ENCODE measurements at places on chromosomes 7 and 10. TPM values are rescaled to one million over a fixed set of nuclear protein-coding genes. Genes with fewer than 3 reads are reported as not detected.

GRCh38 chr7:126569402-126569801 is 683.3 kb downstream of the GRM8 start:
- no peak for DNase-seq

DNA sequence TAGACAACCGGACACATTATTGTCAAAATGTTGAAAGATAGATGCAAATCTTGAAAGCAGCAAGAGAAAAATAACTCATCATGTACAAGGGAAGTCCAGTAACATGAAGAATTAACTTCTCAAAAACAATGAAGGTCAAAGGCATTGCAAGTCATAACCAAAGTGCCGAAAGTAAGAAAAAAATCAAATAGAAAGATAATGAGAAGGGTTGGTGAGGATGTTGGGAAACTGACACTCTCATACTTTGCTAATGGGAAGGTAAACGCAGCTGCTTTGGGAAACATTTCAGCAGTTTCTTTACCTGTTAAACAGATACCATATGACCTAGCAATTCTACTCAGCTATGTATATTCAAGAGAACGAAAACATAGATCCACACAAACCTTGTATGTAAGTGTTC is 303.0 kb downstream of the ARL4A start:
- no peak for DNase-seq

SNX8 gene
- 28.3 TPM for total RNA-seq

GRCh38 chr7:28592861-28593260 is 180.5 kb downstream of the CREB5 start:
- no peak for DNase-seq

GRCh38 chr7:151276666-151277590 is 28.4 kb upstream of the SMARCD3 start:
- DNase-seq = peak; percentile 59

GRCh38 chr10:29772403-29772802 is 137.6 kb upstream of the SVIL start:
- DNase-seq = no peak

Data from activated CD8-positive, alpha-beta T cell treated with anti-CD3 and anti-CD28 coated beads, Interleukin-2, amount 10 ng/mL, durations not matched to agents 7 days and 5 days (primary cell).